ENCODE measurements at places on chromosomes 2 and 18. TPM values are rescaled to one million over a fixed set of nuclear protein-coding genes. Genes with fewer than 3 reads are reported as not detected.

Gene EMILIN1
- 18.4 TPM for total RNA-seq

Gene GKN2
- total RNA-seq = not detected

Gene GGCX
- 25.5 TPM for total RNA-seq

DNA sequence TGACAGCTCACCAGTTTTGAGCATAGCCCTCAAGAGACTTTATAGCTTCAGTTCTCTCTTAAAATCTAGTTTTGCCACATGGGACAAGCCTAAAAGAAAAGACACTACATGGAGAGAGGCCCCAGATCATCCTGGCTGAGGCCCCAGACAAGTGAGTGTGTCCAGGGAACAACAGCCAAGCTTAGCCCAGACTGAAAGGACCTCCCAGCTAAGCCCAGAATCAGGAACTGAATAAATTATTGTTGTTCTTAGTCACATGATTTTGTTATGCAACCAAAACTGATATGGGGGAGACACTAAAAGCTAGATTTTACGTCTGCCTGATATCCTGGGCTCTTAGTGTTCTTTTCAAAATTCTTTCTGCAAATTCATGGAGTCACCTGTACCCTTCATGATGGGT is 29.3 kb upstream of the LBH start:
- DNase-seq = peak; percentile 57

DNA sequence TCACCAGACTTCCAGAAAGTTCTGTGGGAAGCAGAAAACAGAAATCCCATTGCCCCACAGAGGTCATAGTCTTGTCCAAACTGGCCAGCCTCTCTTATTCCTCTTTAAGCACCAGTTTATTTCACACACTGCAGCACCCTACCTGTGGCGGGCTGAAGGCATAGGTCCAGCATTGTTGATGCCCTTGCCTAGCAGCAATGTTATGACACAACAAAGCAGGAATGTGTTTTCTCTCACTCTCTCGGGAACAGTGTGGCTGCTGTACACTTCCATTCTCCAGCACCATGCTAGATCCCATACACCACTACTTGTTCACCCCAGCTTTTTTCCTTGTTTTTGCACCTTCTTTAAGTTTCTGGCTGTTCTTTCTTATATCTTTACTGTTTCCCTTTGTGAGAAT is 181.6 kb downstream of the DNAH6 start:
- no peak for DNase-seq

GRCh38 chr2:39731546-39731945 is 47.5 kb downstream of the THUMPD2 start:
- no peak for DNase-seq

- no peak for DNase-seq
Measured at GRCh38 chr2:13252615-13253014, 535.9 kb downstream of the TRIB2 start.

- no peak for DNase-seq
Measured at GRCh38 chr2:239040152-239040761, 192.4 kb downstream of the TWIST2 start.

- DNase-seq = no peak
Measured at GRCh38 chr18:8685141-8685913, 20.0 kb upstream of the MTCL1 start.

- DNase-seq = no peak
Measured at GRCh38 chr18:36448384-36449290, 151.1 kb downstream of the FHOD3 start.

DNA sequence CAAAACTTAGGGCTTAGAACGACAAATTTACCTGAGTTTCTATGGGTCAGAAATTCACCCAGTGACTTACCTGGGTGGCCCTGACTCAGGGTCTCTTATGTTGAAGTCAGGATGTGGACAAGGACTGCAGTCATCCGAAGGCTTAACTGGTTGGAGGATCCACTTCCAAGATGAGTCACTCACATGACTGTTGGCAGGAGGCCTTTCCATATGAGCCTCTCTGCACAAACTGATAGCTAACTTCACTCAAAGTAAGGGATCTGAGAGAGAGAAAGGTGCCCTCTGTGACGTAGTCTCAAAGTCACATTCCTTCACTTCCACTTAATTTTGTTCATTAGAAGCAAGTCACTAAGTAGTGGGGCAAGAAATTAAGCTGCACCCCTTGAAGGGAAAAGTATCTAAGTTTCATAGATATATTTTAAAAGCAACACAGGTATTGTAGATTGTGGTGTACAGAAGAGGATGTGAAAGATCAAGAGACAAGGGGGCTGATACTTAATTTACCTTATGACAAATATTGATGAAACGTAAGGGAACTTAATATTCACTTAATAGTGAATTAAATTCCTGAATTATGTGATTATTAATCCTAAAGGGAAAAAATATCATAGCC is 48.4 kb downstream of the TANK start:
- DNase-seq = no peak

DNA sequence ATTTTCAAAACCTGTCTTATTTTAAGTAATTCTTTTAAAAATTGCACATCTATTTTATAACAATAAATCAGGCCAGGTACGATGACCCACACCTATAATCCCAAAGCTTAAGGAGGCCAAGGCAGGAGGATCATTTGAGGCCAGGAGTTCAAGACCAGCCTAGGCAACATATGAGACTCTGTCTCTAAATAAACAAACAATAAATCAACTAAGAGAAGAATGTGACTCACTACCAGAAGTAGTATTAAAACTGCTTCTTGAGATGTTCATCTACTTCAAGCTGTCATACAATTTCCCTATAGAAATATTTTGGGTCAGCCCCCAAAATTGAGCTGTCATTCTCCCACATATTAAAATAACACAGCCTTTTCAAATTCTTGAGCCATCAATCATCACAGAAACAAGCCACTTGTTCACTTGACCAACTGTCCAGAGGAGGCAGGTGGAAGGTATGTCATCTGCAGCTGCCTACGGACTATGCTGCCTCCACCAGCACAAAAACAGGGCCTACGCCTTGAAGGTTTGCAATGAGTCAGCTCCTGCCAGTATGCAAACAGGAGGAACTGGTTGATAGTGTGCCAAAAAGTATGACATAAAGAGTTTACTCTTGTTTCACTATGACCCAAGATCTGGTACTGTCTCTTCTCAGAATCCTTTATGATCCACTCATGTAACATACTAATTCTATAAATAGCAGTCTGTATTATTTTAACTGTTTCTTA is 33.6 kb downstream of the KIDINS220 start:
- no peak for DNase-seq

DNA sequence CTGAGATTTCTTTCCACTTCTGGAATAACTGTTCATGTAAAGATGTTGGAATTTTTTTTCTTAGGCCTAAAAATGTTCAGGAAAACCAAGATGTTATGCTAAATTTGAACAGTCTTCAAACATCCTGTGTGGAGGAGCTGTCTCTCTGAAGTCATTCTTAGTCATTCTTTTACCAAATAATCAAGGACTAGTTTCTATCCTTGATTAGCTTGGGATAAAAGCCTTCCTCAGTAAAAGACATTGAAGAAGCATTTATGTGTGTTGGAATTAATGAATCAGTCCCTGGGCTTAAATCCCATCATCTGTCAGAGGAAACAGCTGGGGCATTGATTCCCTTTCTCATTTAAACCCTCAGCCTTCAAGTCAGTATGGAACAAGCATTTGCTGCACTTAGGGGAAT is 300.1 kb upstream of the NXPH2 start:
- no peak for DNase-seq

Measured in left ventricle myocardium inferior (tissue), 1 donor.